ENCODE measurements at places on chromosomes 2 and 18.

DNA sequence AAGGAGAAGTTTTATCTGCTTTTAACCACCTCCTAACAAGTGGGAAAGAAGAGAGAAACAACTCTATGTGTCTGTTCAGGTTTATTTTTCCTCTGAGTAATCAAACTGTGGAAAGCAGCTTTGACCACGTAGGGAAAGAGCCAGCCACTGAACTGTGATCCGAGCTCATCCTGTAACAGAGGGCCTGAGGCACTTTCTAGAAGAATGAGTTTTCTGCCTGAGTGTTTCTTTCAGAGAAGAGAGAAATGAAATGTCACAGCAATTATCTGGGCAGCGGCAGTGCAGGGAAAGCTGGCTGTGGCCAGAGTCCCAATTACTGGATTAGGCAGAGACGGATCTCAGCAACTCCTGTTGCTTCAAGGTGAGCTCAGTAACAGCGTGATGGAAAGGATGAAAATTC is 151.9 kb downstream of the CD226 start:
- no peak for DNase-seq

- DNase-seq: peak; percentile 45
These were observed 143.7 kb downstream of the IRS1 start for GRCh38 chr2:226655871-226656270.

GRCh38 chr2:29443627-29444026 is 328.4 kb downstream of the CLIP4 start:
- no peak for DNase-seq

GRCh38 chr2:240998706-240998994 is 232 bp downstream of the SNED1 start:
- no peak for DNase-seq

DNA sequence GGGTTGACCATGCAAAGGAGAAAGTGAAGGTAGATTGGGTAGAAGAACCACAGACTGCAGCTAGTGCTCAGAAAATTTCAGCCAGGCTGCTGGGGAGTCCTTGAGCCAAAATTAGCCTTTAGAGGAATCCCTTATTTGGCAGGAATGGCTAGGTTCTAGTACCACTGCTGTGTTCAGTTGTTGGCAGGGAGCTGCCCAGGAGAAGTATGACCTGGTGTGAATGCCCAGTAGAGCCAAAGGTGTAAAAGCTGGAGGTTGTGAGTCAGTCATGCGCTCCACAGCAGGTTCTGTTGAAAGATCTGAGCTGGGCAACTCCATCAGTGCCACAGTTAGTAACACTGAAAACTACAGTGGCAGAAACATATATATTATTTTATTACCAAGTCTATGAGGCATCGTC is 36.4 kb upstream of the TBR1 start:
- DNase-seq: no peak

GRCh38 chr2:218125095-218125494 is 733 bp upstream of the CXCR2 start:
- no peak for DNase-seq

Measured in fibroblast of the aortic adventitia (primary cell).